CD4-positive, alpha-beta T cell treated with Interleukin-17A for 1 hour (primary cell): ENCODE measurements at places on chromosomes 2 and 18.

DNA sequence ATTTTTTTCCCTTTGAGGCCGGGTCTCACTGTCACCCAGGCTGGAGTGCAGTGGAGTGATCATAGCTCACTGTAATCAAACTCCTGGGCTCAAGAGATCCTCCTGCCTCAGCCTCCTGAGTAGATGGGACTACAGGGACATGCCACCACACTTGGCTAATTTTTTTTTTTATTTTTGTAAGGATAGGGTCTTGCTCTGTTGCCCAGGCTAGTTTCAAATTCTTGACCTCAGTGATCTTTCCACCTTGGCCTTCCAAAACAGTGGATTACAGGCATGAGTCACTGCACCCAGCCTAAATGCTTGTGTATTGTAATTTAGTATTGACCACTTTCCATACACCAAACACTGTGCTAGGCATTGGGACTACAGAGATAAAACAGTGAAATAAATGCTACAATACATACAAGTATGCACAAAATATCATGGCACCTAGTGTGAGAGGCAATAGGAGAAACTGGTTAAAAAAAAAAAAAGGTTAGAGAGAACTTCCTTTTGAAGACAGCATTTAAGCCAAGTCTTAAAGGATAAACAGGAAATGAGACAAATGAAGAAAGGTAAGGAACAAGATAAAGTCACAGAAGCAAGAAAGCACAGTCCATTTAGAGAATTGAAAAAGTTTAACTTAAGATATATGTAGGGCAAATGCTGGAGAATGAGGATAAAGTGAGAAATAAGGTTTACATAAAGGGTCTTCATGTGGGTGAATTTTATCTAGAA, 113.4 kb downstream of the GORASP2 start:
- peak; percentile 13 for DNase-seq

DNA sequence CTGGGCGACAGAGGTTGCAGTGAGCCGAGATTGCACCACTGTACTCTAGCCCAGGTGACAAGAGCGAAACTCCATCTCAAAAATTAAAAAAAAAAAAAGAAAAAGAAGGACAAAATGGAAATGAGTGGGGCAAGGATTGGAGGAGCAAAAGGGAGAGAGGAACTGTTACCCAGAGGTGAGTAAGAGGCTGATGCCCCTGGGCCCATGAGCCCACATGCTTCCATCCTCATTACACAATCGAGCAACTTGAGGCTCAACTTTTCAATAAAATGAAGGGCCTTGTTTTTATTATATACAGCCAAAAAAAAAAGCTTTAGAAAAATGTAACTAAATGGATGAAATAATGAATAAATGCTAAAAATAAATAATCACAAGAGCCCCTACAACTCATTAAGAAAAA, 91.7 kb upstream of the YWHAQ start:
- no peak for DNase-seq

DNA sequence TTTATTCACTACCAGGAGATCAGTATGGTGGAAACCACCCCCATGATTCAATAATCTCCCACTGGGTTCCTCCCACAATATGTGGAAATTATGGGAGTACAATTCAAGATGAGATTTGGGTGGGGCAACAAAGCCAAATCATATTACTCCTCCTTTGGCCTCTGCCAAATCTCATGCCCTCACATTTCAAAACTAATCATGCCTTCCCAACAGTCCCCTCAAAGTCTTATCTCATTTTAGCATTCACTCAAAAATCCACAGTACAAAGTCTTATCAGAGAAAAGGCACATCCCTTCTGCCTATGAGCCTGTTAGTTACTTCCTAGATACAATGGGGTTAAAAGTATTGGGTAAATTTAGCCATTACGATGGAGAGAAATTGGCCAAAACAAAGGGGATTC, 989.5 kb upstream of the CNTNAP5 start:
- DNase-seq = no peak

DNA sequence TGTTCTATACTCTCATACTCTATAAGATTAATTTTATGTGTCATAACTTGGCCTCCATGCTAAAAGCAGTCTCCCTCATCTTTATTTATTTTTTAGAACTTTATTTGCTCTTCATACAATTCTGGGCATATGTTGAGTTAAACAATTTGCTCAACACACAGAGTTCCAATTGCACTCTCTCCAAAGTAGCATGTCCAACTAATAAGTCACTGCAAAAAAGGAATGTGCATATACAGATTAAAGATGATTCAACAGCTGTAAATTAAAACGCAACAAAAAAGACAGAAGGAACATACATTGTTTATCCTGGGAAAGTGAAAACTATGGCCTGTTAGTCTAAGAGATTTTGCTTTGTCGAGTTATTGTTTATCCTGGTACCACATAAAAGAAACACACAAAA, 277.7 kb upstream of the ACVR2A start:
- DNase-seq = no peak

DNA sequence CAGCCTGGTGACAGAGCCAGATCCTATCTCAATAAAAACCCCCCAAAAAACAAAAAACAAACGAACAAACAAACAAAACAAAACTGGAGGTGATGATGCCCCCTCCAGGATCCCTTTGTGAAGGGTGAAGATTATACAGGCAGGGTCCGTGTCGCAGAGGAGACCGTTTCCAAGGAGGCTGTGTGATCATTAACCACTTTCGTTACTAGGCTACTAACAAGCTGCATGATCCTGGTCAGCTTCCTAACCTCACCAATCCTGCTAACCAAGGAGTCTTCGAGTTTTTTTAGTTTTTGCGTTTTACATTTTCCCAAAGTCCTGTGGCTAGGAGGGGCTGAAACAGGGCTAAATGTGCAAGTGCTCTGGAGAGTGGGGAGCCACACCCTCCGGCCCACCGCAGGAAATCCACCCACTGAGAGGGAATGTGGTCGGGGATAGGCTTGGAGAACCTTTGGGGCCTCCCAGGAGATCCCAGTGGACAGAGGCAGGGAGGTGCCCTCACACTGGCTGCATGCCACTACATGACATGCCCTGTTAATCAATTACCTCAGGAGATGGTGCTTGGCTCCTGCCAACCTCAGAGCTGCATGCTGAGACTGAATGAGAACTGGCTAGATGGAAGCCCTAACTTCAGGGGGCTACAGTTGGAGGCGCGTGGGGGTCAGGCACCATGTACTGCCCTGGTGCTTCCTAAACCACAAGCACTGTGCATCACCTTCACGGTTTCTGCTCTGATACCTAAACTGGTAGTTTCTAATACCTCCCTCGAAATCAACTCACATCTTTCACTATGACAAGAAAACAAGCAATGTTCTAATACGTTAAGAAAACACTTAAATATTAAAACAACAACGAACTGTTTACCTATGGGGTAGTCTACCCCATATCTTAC, 67.5 kb upstream of the RGPD5 start:
- no peak for DNase-seq

DNA sequence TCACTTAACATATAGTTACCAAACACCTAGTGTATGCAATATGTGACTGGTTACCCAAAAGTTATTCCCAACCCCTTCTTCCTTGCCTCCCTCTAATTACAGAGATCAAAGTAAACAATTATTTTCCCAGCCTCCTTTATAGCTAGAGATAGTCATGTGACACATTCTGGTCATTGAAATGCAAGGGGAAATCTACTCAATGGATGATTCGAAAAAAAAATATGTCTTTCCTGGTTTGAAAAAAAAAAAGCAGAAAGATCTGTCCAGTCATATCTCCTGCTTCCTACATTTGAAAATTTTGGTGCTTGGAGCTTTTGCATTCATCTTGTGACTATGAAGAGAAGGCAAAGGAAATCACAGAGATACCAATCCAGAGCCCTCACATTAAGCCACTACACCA, 27.6 kb upstream of the UGP2 start:
- no peak for DNase-seq

- no peak for DNase-seq
These were observed 54.7 kb downstream of the UGGT1 start for GRCh38 chr2:128145651-128146050.

- no peak for DNase-seq
These were observed 127.1 kb downstream of the NCOA1 start for GRCh38 chr2:24618144-24618543.

GRCh38 chr18:43661570-43661969, 384.3 kb upstream of the SYT4 start:
- no peak for DNase-seq

- no peak for DNase-seq
These were observed 129.8 kb downstream of the METTL4 start for GRCh38 chr18:2441544-2441943.

DNA sequence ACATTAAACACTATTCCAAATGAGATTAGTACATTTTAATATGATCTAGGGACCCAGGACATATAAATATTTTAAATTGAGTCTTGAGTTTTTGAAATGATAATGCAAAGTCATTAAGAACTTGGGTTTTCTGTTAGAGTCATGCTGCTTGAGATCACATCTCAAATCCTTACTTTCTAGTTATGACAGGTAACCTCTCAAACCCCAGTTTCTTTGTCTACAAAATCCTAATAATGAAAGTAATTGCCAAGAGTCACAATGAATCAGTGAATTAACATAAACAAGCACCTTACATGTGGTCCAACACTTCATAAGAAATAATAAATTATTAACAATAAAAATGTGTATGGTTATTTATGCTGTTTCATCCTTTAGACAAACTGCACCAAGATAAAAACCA, 607.6 kb downstream of the LRP1B start:
- DNase-seq = no peak

DNA sequence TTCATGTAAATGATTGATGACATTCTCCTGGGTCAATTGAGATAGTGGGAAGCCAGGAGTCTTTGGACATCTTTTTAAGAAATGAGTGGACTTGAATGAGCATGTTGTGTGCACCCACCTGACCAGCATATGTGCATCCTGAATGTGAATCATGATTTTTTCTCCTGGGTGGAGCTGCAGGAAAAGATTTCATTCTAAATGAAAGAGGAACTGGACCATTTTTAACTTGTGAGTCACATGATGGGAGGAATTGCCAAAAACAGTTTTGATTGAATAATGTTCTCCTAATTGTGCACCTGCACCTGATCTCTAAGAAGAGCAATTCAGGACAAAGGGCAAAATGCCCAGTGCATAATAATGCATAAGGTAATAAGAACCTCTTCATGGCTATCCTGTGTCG, 32.3 kb downstream of the COPS8 start:
- DNase-seq = no peak

DNA sequence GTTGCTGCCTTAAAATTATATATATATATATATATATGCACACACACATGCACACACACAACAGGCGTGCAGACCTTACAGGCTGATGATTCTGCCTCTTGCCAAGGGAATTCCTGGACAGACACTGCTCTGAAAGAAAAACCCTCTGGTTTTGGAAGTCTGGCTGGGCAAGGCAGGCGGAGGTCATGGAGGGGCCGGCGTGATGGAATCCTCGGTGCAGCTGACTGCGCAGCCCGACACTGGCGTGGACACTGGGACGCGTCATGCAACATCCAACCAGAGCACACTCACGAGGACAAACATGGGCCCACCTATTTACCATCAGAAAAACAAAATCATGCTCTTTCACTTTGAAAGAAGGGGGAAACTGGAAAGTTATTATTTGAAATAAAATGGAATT, 235.3 kb downstream of the ZNF516 start:
- DNase-seq = no peak

DNA sequence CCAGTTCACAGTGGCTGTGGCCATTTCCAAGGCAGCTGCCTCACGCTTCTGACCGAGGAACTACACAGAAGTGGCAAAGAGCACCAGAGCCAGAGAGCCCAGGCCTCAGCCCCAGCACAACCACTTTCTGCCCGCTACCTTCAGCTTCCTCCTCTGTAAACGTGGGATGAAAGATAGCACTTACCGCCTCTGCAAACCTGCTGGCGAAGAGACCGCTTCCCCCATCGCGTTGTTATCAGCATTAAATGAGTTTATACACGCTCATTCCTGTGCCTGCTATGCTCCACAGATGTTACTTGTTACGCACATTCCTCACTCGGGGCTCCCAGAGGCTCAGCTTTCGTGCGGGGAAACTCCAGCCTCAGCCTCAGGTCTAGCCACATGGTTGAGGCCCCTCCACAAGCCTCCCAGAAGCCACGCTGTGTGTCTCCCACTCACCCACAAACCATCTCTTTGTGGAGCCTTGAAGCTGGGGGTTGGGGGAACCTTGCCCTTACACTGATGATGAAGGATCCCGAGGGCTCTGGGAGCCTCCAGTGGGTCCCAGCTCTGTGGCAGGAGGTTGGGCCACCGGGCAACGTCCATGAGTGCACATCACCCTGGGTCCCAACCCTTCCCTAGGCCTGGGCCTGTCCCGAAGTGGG, 63.3 kb upstream of the SMAD7 start:
- DNase-seq = no peak

- peak; percentile 18 for DNase-seq
These were observed 25.1 kb downstream of the ASXL2 start for GRCh38 chr2:25853038-25853638.

DNA sequence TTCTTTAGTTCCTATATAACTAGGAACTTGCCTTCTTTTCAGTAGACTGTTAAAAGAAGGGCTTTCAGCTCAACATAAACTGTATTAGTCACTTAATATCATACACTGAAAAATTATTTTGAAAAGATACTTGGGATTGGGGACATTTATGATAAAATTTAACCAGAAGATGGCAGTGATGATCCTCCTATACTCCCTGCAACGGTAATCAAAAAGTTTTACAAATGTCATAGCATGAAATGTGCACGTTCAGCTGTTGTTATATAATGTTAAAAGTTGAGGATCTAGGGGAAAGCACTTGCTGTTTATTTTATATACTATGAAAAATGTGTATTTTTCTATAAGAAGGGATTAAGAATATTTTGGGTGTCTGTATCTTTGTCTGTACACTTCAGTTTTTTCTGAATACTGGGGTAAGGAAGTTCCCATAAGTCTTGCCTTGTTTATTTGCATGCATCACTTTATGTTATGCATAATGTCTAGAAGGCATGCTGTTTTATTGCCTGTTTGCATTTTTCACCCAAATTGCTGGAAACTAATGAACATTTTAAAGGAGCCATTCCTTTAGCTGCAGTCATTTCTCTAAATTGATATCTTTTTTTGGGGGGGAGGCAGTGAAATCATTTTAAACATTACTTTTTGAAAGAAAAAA, 19.0 kb downstream of the DYNC1I2 start:
- DNase-seq = peak; percentile 33

DNA sequence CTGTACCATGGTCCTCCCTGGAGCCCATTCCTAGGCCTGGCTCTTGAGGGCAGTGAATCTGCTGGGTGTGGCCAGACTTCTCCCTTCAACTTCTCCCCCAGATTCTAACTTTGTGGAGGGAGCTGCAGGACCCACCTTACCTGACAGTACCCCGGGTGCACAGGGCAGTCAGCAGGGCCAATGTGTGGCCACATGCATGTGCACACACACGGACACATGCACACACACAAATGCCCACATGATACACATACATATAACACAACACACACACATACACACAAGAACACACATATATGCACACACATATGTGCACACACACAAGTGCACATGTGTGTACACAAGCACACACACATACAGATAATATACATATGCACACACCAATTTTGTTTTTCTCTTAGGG, 300.0 kb upstream of the HS6ST1 start:
- DNase-seq = no peak
